MCF 10A (cell line): ENCODE measurements at places on chromosomes 4 and X. TPM values are rescaled to one million over a fixed set of nuclear protein-coding genes. Genes with fewer than 3 reads are reported as not detected.

Gene GPR173
- 1.3 TPM in 2 replicates for total RNA-seq

Gene EVC
- total RNA-seq, result 29.0 and 29.3 TPM in 2 replicates

Gene SPANXC
- not detected in 2 replicates for total RNA-seq

Gene PABPC1L2A
- not detected in 2 replicates for total RNA-seq

Gene NAT8L
- total RNA-seq, result 0.79 and 0.93 TPM in 2 replicates

Gene PAGE2B
- total RNA-seq, result not detected in 2 replicates

Gene STOX2
- 1.1 TPM in 2 replicates for total RNA-seq

Gene MAGEB1
- total RNA-seq, result not detected in 2 replicates

Gene CT45A6
- total RNA-seq, result not detected in 2 replicates

Gene ASB12
- total RNA-seq, result not detected in 2 replicates

Gene FMR1NB
- total RNA-seq, result not detected in 2 replicates
